Right renal pelvis (tissue), 4 donors: ENCODE measurements at places on chromosomes 11 and 22. TPM values are rescaled to one million over a fixed set of nuclear protein-coding genes. Genes with fewer than 3 reads are reported as not detected.

GRCh38 chr11:9020916-9021315 is 17.1 kb upstream of the NRIP3 start:
- no peak for DNase-seq

DNA sequence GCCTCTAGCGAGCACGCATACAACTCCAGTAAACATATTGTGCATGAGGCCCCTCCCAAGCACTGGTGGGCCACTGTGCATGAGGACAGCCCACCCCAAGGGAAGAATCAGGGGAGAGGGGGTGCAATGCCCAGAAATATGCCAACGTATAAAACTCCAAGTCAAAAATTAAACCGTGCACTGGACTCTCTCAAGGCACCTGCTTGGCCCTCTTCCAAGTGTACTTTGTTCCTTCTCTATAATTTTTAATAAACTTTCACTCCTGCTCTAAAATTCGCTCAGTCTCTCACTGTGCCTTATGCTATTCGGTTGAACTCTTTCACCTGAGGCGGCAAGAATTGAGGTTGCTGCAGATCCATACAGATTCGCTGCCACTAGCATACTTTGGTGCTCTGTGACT is 465.3 kb upstream of the TENM4 start:
- DNase-seq = no peak

LIPT2 gene
- 10.8 TPM for polyA plus RNA-seq

GRCh38 chr11:128165572-128165971 is 421.8 kb downstream of the ETS1 start:
- DNase-seq = no peak

GRCh38 chr11:65589444-65590239 is 6.0 kb downstream of the KCNK7 start:
- no peak for DNase-seq

TMPRSS6 gene
- polyA plus RNA-seq = 0.18 TPM

DNA sequence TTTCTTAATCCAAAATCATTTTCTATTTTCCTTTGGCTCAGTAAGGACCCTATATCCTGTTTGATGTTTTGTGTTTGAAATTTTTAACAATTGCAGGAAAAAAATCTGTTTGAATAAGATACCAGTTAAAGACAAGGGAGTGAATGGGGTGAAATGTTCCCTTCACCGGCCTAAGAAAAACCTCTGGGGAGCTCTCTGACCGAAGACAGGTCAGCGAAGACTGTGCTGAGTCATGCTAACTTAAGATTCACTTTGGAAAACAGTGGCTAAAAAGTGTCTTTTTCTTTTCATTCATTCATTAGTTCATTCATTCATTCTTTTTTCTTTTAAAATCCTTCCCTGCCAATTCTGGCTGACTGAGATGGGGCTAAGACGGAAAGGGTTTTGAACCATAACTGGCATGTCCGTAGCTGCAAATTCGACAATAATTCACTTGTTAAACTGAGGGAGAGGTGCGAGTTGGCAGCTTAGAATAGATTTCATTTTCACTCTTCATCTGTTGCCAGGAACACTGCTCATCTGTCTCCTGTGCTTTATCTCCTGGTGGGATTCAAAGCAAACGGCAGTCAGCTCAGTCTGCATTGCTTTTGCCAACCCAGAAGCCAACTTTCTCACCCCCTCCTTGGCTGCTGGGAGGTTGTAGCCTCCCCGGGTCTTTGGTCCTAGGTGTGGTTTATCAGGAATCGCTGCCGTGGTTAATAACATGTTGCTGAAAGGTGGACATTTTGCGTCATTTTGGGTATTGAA is 434.0 kb upstream of the LARGE1 start:
- no peak for DNase-seq

DNA sequence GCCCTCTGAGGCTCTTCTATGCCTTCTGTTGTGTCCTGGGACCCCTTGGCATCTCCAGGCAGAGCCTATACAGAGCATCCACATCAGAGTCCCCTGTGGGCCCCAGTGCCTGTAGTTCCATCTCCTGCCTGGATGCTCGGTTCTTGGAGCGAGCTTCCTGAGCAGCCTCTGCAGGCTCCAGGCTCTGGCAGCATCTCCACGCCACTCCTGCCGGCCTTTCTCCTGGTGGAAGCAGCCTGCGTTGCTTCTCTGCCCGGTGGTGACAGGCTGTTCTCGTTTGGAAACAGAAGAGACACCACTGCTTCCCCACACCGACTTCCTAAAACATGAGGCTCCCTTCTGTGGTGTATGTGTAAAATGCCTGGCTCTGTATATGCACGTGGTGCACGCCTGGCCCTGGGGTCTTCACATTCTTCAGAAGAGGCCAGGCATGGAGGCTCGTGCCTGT is 52.8 kb downstream of the BCR start:
- DNase-seq = no peak

OR52I2 gene
- polyA plus RNA-seq = 0.04 TPM

DNA sequence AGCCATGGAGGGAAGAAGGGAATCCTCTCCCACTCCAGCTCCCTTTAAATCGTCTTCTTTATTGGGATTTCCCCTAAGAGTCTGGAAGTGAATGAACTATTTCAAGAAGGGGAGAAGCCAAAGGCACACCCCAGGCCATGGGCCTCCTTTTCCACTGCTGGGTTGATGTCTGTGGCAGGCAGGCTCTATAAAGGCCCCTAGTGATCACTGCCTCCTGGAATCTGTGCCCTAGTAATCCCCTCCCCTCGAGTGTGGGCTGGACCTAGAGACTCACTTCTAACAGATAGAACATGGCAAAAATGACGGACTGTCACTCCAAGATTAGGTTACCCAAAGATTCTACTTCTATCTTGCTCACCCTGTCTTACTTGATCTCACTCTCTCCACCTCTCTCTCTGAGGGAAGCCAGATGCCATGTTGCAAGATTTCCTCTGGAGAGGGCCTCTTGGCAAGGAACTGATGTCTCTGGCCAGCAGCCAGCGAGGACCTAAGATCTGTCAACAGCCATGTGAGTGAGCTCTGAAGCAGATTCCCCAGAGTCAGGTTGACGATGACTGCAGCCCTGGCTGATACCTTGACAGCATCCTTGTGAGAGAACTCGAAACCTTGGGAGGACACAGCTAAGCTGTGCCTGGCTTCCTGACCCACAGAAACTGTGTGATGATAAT is 444.8 kb downstream of the SOX6 start:
- DNase-seq = no peak

GRCh38 chr11:50037251-50037650 is 4.6 kb downstream of the OR4C45 start:
- no peak for DNase-seq

DNA sequence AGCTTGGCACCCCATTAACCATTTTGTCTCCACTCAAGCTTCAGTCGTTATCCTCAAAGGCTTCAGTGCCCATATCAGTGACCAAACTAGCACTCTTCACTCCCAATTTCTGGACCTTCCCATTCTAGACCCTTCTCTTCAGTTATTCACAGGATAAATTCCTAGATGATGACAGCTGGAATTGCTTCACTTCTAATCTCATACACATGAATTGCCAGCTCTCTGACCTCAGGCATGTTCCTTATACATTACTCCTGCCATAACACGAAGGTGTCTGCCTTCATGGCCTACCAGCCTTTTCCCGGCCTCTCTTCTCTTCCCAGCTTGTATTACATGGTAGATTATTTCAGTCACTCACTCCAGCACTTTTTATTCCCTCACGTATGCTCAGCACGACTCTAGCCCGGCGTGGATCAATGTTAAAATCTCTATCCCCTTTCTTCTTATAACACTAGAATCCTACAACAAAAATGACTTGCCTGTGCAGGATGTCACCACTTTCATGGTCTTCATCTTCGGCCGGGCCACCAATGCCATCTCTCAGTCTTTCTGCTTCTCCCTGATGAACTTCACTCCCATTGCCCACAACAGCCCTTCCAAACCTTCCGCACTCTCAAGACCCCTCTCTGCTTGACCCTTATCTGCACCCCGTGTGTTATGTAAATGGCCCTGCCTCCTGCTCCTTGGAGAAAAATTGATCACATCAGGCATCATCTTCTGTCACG is 36.9 kb downstream of the EIF3F start:
- DNase-seq = no peak

GRCh38 chr22:36196254-36197064 is 5.2 kb downstream of the APOL4 start:
- no peak for DNase-seq

GRCh38 chr11:9138133-9138453 is 46.7 kb upstream of the SCUBE2 start:
- no peak for DNase-seq

- DNase-seq = no peak
Measured at GRCh38 chr11:75626889-75627529, 41.8 kb downstream of the MAP6 start.

KREMEN1 gene
- 21.1 TPM for polyA plus RNA-seq

GRCh38 chr22:44668190-44668885 is 33.7 kb upstream of the PRR5 start:
- DNase-seq = no peak

GRCh38 chr22:41951898-41952474 is at the start of gene SMIM45:
TSS of gene SMIM45 (plus strand) at chr22:41952150.
- DNase-seq = no peak

GRCh38 chr22:48838846-48839730 is 988.6 kb downstream of the BRD1 start:
- DNase-seq = no peak

GRCh38 chr11:100930185-100930778 is 199.3 kb downstream of the PGR start:
- DNase-seq = peak; percentile 57

- DNase-seq = no peak
Measured at GRCh38 chr22:27775758-27776649, 25.6 kb downstream of the MN1 start.
